Naive thymus-derived CD8-positive, alpha-beta T cell (primary cell): ENCODE measurements at places on chromosomes 1 and 21.

GRCh38 chr1:197184190-197184589 is 37.7 kb upstream of the ASPM start:
- H3K4me1 ChIP-seq = peaks cover 9% of the 10 kb centered on the region
- H3K36me3 ChIP-seq = peaks cover 15% of the 10 kb centered on the region
- DNase-seq = no peak

- H3K4me3 ChIP-seq = peak overlapping the region; percentile 30
- H3K27me3 ChIP-seq = peaks cover 29% of the 10 kb centered on the region
- H3K27ac ChIP-seq = peak overlapping the region; percentile 58
Observed at GRCh38 chr1:156445789-156446263, 54.7 kb downstream of the MEF2D start.

- peaks cover 65% of the 10 kb centered on the region for H3K27me3 ChIP-seq
- H3K4me3 ChIP-seq = no peak overlapping the region
- DNase-seq = no peak
Observed at GRCh38 chr1:38477811-38478210, 381.8 kb downstream of the RRAGC start.

GRCh38 chr1:96752394-96752793 is 30.8 kb downstream of the PTBP2 start:
- no peaks in the 10 kb centered on the region for H3K27me3 ChIP-seq
- H3K4me1 ChIP-seq = peaks cover 17% of the 10 kb centered on the region
- H3K36me3 ChIP-seq = peaks cover 19% of the 10 kb centered on the region
- no peak overlapping the region for H3K27ac ChIP-seq
- no peak overlapping the region for H3K4me3 ChIP-seq

DNA sequence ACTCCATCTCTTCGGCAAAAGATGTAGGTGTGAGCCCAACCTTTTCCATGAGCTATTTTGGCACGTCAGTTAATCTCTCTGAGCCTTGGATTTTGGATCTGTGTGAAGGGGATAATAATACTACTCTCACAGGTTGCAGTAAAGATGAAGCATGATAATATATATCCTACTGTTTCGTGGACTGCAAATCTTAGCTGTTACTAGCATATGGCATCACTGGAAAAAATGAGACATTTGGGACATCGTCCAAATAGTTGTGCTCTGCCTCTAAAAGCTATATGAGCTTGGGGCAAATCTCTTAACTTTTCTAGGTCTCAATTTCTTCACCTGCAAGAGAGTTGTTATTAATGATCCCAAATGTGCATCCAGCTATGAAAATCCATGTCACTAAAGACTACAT is 147.4 kb upstream of the ZRANB2 start:
- H3K36me3 ChIP-seq = no peaks in the 10 kb centered on the region
- no peak overlapping the region for H3K4me3 ChIP-seq
- DNase-seq = no peak
- no peaks in the 10 kb centered on the region for H3K27me3 ChIP-seq
- no peaks in the 10 kb centered on the region for H3K4me1 ChIP-seq
- H3K27ac ChIP-seq = no peak overlapping the region

- H3K36me3 ChIP-seq = no peaks in the 10 kb centered on the region
- no peak overlapping the region for H3K4me3 ChIP-seq
- DNase-seq = no peak
- peaks cover 22% of the 10 kb centered on the region for H3K27me3 ChIP-seq
Observed at GRCh38 chr1:156901966-156902915, 8.7 kb downstream of the PEAR1 start.

- DNase-seq = no peak
- H3K4me1 ChIP-seq = no peaks in the 10 kb centered on the region
Observed at GRCh38 chr1:184987696-184988095, 13.4 kb upstream of the NIBAN1 start.

DNA sequence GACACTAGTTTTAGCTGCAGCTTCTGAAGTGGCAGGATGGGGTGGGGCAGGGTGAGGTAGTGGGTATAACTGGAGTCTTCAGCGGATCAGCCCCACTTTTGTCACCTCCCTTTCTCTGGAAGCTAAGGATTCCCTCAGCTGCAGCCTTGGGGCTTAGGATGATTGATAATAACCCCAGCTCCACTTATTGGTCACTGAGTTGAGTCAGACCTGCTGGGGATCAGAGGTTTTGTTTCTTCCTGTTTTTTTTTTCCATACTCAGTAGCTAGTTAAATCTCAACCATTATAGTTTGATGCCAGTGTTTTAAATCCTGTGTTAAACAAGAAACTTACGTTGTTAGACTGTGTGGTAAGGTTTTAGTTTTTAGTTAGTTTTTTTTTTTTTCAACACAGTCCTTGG is 57.2 kb downstream of the LAMC1 start:
- no peaks in the 10 kb centered on the region for H3K36me3 ChIP-seq
- no peak overlapping the region for H3K27ac ChIP-seq
- no peaks in the 10 kb centered on the region for H3K4me1 ChIP-seq

GRCh38 chr1:50416553-50417453 is 6.4 kb downstream of the DMRTA2 start:
- no peaks in the 10 kb centered on the region for H3K36me3 ChIP-seq
- H3K4me1 ChIP-seq = peaks cover 36% of the 10 kb centered on the region
- no peak for DNase-seq
- no peak overlapping the region for H3K27ac ChIP-seq
- no peak overlapping the region for H3K4me3 ChIP-seq

DNA sequence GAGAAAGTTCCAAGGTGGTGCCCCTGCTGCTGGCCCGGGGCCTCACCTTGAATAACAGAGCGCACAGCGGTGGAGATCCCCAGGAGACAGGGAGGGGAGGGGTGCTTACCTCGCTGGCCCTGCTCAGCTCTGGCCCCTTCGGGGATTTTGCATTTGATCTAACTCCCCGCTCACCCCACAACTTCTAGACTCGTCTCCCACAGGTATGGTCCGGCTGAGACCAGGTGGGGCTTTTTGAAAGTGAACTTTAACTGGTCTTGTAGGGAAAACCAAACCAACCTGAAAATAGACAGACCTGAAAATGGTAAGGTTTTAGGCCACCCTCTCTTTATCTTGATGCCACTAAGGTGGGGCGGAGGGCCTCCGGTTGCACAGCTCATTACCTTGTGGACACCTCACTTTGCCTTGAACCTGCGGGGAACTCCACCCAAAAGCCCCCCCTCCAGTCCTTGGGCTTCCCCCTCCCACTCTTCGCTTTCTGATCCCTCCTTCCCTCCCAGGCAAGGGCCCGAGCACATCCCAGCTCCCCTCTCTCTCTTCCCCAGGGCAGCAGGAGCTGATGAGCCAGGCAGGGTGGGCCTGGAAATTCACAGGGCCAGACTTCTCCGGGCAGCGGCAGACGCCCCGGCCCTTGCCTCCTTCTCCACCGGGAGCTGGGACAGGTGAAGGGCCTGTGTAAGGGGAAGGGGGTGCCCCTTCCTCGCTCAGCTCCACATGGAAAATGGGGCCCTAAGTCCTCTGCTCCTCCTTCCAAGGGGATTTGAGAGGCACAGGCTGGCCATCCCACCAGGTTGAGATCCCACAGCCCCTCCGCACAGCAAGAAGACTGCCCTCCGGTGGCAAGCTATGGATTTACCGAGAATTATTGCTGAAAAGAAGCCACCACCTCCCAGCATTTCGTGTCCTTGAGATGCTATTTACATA is 16.1 kb downstream of the TNFRSF8 start:
- H3K4me3 ChIP-seq = no peak overlapping the region
- H3K27ac ChIP-seq = no peak overlapping the region
- DNase-seq = no peak

GRCh38 chr1:114495486-114495885 is 15.5 kb downstream of the TRIM33 start:
- H3K36me3 ChIP-seq = peaks cover 24% of the 10 kb centered on the region
- H3K4me3 ChIP-seq = no peak overlapping the region
- H3K27ac ChIP-seq = no peak overlapping the region
- peaks cover 15% of the 10 kb centered on the region for H3K4me1 ChIP-seq
- DNase-seq = no peak
- H3K27me3 ChIP-seq = no peaks in the 10 kb centered on the region

- H3K27me3 ChIP-seq = no peaks in the 10 kb centered on the region
- DNase-seq = no peak
- H3K27ac ChIP-seq = no peak overlapping the region
- no peaks in the 10 kb centered on the region for H3K4me1 ChIP-seq
Observed at GRCh38 chr1:105467549-105467948, 1588.9 kb upstream of the PRMT6 start.

- no peak overlapping the region for H3K27ac ChIP-seq
- H3K36me3 ChIP-seq = no peaks in the 10 kb centered on the region
- no peak overlapping the region for H3K4me3 ChIP-seq
- no peaks in the 10 kb centered on the region for H3K27me3 ChIP-seq
- DNase-seq = no peak
Observed at GRCh38 chr1:11643782-11644181, 10.4 kb downstream of the FBXO2 start.

GRCh38 chr1:160795951-160796383 is at the start of gene LY9:
Gene LY9 (plus strand): TSS chr1:160796174. CDS start chr1:160796188, 14 bp downstream.
- H3K36me3 ChIP-seq = peaks cover 14% of the 10 kb centered on the region
- peak within 1 kb of the TSS; percentile 97 for H3K27ac ChIP-seq
- H3K4me3 ChIP-seq = peak within 1 kb of the TSS; percentile 99
- peaks cover 68% of the 10 kb centered on the region for H3K4me1 ChIP-seq
- DNase-seq = peak; percentile 84

- no peaks in the 10 kb centered on the region for H3K4me1 ChIP-seq
- no peak for DNase-seq
- H3K27me3 ChIP-seq = peaks cover 18% of the 10 kb centered on the region
- H3K27ac ChIP-seq = no peak overlapping the region
- H3K4me3 ChIP-seq = no peak overlapping the region
Observed at GRCh38 chr1:115006191-115006590, 23.4 kb upstream of the TSHB start.

- H3K4me1 ChIP-seq = peaks cover 51% of the 10 kb centered on the region
- H3K27me3 ChIP-seq = no peaks in the 10 kb centered on the region
- DNase-seq = no peak
- no peaks in the 10 kb centered on the region for H3K36me3 ChIP-seq
- no peak overlapping the region for H3K4me3 ChIP-seq
- no peak overlapping the region for H3K27ac ChIP-seq
Observed at GRCh38 chr1:169108863-169109560, 2.5 kb downstream of the ATP1B1 start.

DNA sequence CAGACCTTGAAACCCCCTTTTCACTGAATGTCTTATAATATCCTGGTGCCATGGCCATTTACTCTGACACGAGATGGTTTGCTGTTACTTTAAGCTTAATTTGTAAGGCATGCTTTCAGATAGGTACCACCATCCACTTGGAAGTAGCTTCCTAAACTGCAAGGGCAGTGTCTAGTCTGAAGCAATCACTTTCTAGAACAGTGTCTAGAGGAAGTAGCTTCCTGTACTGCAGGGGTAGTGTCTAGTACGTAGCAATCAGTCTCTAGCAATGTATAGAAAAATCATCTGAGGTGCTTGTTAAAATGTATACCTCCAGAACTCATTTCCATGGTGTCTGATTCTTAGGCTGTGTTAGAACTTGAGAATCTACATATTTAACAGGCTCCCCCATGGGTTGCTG is 42.5 kb downstream of the ZBTB40 start:
- DNase-seq = no peak
- H3K27me3 ChIP-seq = no peaks in the 10 kb centered on the region
- no peak overlapping the region for H3K27ac ChIP-seq
- peaks cover 13% of the 10 kb centered on the region for H3K36me3 ChIP-seq

GRCh38 chr1:2148691-2149090 is 45.9 kb downstream of the FAAP20 start:
- H3K27ac ChIP-seq = no peak overlapping the region
- no peaks in the 10 kb centered on the region for H3K27me3 ChIP-seq
- peaks cover 7% of the 10 kb centered on the region for H3K36me3 ChIP-seq
- H3K4me3 ChIP-seq = no peak overlapping the region
- peak; percentile 67 for DNase-seq
- peaks cover 30% of the 10 kb centered on the region for H3K4me1 ChIP-seq

DNA sequence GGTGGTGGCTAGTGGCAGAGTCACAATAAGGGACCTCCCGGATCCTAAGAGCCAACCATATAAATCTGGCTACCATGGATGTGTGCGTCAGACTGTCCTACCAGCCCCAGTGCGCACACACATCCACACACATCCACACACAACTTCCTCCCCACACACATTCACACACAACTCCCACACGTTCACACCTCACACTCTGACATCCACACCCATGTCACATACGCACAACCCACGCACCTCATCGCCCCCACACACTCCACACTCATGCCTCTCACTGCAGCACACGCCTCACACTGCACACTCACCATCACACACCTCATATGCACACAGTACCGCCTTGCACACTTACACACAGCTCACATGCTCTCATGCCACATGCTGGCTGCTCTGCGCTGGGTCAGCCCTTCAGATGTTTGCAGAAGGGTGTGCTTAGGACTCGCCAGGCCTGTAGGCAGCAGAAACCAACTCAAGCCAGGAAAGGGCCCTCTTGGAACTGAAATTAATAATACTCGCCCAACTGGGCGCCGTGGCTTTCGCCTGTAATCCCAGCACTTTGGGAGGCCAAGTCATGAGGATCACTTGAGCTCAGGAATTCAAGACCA is 3.0 kb downstream of the LDLRAD2 start:
- peaks cover 5% of the 10 kb centered on the region for H3K4me1 ChIP-seq
- H3K36me3 ChIP-seq = no peaks in the 10 kb centered on the region
- H3K4me3 ChIP-seq = peak overlapping the region; percentile 71
- no peak for DNase-seq
- H3K27ac ChIP-seq = no peak overlapping the region
- peaks cover 10% of the 10 kb centered on the region for H3K27me3 ChIP-seq

GRCh38 chr1:79543394-79543793 is 536.9 kb upstream of the ADGRL4 start:
- no peaks in the 10 kb centered on the region for H3K36me3 ChIP-seq
- H3K27ac ChIP-seq = no peak overlapping the region
- H3K4me1 ChIP-seq = no peaks in the 10 kb centered on the region
- no peaks in the 10 kb centered on the region for H3K27me3 ChIP-seq

- DNase-seq = no peak
- no peaks in the 10 kb centered on the region for H3K27me3 ChIP-seq
- H3K4me3 ChIP-seq = peak overlapping the region; percentile 89
- no peaks in the 10 kb centered on the region for H3K36me3 ChIP-seq
Observed at GRCh38 chr1:151828921-151829320, 2.7 kb downstream of the RORC start.

DNA sequence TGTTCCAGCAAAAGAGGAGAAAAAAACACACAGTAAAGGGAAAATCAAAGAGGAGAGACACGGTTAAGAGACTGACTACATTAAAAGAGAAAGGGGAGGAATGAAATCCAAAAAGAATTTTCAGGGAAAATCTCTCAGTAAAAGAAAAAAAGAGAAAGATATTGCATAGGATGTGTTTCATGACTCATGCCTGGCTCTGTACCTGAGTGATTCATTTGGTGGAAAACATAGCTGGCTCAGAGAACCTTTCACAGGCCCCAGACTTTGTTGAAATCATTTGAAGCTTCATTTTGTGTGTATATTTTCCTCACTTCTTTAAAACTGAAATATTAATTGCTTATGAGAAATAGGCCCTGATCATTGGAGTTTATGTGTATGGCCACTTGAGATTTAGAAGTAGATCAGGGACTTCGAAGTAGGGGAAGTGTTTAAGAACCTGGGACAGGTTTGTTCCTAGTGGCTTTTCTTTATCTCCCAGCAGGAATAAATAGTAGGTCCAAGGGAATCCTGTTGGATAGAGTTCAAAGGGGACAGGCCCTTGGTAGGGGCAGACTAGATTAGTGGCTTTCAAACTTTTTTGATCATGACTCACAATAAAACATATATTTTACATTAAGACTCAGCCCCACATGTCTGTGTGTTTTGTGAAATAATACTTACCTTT is 239.1 kb upstream of the SGIP1 start:
- no peak for DNase-seq
- no peak overlapping the region for H3K27ac ChIP-seq
- no peak overlapping the region for H3K4me3 ChIP-seq
- no peaks in the 10 kb centered on the region for H3K36me3 ChIP-seq
